ENCODE measurements at places on chromosomes 4 and X.

DNA sequence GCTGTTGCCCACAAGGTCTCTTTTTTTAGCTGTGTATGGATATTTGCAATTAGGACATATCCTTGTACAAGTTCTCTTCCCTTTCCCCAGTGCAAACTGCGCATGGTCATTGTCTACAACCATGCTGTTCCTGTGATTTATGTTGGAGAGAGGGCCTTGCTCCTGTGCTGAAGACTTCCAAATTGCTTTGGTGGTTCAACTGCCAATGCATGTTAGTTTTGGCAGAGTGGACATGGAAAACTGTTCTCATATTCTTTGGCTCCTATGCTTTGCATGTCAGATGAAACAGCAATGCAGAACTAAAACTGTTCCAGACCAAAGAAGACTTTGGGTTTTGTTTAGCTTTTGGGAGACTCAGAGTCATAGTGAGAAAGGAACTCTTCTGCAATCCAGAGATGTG is 148.8 kb upstream of the EDNRA start:
- no peak for DNase-seq

GRCh38 chr4:47031011-47031678 is at the start of gene GABRB1:
TSS of gene GABRB1 (plus strand) at chr4:47031567.
- DNase-seq: no peak

GRCh38 chrX:37677243-37677642 is 8.3 kb upstream of the XK start:
- DNase-seq: no peak

GRCh38 chr4:140316799-140317198 is 56.6 kb upstream of the SCOC start:
- DNase-seq: no peak

GRCh38 chrX:45540181-45540580 is 339.5 kb upstream of the DIPK2B start:
- no peak for DNase-seq

GRCh38 chrX:68807818-68808217 is 21.0 kb upstream of the EFNB1 start:
- DNase-seq: no peak

- no peak for DNase-seq
Measured at GRCh38 chr4:102585329-102585728, 84.2 kb downstream of the NFKB1 start.

- DNase-seq: peak; percentile 1
Measured at GRCh38 chrX:9465380-9466123, 694 bp downstream of the TBL1X start.

DNA sequence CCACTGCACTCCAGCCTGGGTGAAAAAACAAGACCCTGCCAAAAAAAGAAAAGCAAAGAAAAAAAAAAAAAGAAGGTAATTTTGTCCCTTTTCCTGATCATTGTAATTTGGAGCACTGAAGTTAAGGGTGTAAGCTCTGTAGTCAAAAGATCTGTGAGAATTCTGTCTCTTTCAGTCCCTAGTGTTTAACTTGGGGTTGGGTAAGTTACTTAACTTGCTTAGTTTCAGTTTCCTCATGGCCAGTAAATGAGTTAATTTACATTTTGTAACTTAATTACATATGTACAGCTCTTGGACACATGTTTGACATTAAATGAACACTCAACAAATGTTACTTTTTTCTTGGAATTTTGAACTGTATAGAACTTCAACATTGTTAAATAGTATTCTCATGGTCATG is 10.9 kb upstream of the UBE2K start:
- DNase-seq: no peak

DNA sequence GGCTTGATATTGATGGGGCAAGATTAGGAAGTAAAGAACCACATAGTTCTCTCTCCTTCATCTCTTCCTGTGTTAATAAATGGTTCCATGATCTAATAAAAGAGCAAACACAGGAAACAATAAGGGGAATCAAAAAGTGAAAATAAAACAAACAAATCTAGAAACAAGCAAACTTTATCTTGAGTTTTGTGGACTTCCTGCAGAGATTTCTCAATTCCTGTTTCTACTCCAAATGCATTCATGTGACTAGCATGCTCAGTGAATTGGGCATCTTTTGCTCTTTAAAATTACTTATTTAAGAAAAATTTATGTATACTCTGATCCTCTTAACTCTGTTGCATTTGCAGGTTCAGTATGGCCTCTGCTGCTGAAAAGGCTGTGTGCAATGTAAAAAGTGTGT is 682.0 kb downstream of the KCTD8 start:
- no peak for DNase-seq

- DNase-seq: no peak
Measured at GRCh38 chr4:11011249-11011648, 326.7 kb upstream of the CLNK start.

- DNase-seq: no peak
Measured at GRCh38 chrX:136255541-136255940, 4.3 kb upstream of the MAP7D3 start.

- no peak for DNase-seq
Measured at GRCh38 chr4:101989551-101989950, 199.0 kb downstream of the BANK1 start.

DNA sequence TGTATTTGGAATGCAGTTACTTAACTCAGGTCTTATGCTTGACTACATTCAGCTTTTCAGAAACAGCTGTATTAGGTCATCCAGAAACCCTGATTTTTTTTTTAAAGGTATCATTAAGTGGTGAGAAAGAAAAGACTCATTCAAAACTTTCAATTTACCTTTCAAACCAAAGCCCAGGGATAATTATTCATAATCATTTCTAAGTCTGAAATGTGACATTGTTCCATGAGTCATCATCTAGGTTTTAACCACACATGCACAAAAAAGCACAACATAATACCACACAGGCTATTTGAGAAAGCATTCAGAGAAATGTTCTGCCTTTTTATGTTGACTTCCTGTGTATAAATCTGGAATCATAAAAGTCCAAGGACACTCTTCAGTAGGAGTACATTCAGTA is 288.2 kb downstream of the IL1RAPL2 start:
- no peak for DNase-seq

- no peak for DNase-seq
Measured at GRCh38 chrX:126982158-126982557, 162.6 kb downstream of the PRR32 start.

- DNase-seq: no peak
Measured at GRCh38 chrX:132584936-132585335, 96.1 kb upstream of the MBNL3 start.

- DNase-seq: no peak
Measured at GRCh38 chr4:102157984-102158383, 187.3 kb downstream of the SLC39A8 start.

GRCh38 chr4:138961129-138961528 is 54.5 kb upstream of the NOCT start:
- DNase-seq: no peak

DNA sequence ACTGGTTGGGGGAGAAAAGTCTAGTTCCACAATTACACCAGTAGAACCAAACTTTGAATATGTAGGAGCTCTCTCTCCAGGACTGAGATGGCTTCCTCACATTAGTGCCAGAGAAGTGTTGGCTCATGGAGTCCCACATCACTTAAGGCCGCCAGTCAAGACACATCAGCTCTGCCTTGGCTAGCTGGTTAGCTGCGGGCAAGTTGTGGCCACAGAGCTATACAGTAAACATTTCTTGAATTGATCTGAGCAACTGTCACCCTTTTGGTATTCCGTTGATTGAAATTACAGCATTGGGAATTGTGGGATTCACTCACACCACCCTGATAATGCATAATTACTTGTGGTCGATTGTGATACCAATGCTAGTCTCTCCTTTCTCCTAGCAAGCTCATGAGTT is 76.2 kb downstream of the LNX1 start:
- DNase-seq: no peak

GRCh38 chr4:119025420-119025819 is 110.2 kb upstream of the MYOZ2 start:
- DNase-seq: no peak

GRCh38 chr4:124322234-124323065 is 390.1 kb downstream of the ANKRD50 start:
- no peak for DNase-seq

- DNase-seq: no peak
Measured at GRCh38 chrX:11886745-11887144, 128.7 kb downstream of the MSL3 start.

GRCh38 chrX:95754411-95754810 is 930.2 kb upstream of the DIAPH2 start:
- DNase-seq: no peak

DNA sequence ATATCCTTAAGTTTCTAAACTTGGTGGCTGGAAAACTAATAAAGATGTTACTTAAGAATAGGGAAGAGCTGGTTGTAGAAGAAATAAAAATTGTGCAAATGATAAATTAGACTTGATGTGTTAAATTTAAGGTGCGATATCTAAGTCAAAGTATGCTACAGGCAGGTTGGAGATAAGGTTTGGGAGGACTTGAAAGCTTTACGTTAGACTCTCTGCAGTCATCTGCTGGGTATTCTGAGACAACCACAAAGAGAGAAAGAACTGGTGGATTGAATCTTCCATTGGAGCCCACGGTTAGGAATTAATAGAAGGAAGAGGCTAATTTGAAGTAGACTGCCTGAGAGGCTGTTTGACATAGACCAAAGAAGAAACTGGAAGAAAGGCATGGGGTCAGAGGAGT is 7.9 kb downstream of the SMAD1 start:
- DNase-seq: no peak

GRCh38 chrX:51281758-51282318 is 50.8 kb upstream of the NUDT10 start:
- no peak for DNase-seq

DNA sequence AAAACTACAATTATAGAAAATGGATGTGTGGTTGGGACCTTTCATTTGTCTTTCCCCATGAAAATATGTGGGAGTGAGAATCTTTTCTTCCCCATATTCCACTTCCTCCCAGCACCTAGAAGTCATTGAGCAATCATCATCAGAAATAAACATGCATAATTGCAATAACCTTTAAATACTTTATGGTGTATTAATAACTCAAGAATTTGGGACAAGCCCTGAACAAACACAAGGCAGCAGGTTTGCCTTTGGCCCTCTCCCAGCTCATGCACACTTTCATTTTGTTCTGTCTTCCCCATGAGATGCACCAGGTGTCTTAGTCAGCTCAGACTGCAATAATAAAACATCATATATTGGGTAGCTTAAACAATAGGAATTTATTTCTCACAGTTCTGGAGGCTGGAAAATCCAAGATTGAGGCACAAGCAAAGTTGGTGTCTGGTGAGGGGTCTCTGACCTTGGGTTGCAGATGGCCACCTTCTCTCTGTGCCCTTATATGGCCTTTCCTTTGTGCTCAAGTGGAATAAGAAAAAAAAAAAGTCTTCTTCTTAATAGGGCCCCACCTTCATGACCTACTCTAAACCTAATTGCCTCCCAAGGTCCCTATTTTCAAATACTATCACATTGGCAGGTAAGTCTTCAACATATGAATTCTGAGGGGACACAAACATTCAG is 34.7 kb upstream of the TMEM184C start:
- no peak for DNase-seq

DNA sequence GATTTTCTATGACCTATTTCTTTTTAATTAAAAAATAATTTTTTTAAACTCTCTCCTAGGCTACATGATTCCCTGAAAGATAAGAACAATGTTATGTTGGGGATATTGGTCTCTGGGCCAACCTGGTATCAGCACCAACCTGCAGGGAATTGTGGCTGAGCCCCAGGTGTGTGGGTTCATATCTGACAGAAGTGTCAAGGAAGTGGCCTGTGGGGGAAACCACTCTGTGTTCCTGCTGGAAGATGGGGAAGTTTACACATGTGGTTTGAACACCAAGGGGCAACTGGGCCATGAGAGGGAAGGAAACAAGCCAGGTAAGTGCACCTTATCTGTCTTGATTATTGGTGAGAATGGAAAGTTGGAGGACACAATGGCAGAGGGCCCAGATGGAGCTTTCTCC is 13.5 kb downstream of the HERC3 start:
- DNase-seq: no peak

DNA sequence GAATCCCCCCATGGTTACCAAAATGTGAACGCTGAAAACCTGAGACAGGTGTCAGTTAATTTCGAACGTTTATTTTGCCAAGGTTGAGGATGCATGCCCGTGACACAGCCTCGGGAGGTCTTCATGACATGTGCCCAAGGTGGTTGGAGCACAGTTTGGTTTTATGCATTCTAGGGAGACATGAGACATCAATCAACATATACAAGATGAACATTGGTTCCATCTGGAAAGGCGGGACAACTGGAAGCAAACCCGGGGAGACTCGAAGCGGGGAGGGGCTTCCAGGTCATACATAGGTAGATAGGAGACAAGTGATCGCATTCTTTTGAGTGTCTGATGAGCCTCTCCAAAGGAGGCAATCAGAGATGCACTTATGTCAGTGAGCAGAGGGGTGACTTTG is 11.0 kb upstream of the SH3BP2 start:
- DNase-seq: no peak

DNA sequence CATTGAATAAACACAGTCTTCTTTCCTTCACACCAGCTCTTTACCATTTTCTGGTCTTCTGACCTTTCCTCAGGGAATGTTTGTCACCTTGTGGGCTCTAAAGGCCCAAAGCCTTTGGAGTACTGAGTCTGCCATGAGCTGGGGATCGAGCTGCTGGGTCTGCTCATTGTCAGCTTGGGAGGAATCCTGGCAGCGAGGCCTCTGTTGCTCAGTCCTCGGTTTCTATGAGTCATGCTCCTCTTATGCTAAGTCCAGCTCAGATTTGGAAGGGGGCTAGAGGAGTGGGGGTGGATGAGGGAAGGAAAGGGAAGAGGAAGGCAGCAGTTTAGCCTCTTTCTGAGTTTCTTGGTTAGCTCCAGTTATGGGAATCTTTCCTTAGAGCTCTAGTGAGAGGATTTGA is 31.1 kb downstream of the NHSL2 start:
- no peak for DNase-seq

DNA sequence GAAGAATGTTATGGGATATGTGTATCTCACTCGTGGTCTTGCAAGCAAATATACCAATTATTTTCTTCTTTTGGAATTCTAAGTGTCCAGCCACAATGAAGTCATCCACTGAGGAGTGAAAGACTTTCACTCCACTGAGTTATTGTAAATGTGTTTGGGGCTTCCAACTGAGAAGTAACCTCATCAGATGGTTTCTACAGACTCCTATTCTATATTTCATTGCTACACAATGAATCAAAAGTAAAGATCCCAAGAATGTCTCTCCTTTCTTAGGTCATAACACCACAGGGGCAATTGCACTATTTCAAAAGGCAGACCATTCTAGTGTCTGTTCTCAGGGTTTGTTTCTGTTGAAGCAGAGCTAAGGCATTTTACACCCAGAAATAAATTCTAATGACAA is 12.3 kb upstream of the VCX2 start:
- DNase-seq: no peak

DNA sequence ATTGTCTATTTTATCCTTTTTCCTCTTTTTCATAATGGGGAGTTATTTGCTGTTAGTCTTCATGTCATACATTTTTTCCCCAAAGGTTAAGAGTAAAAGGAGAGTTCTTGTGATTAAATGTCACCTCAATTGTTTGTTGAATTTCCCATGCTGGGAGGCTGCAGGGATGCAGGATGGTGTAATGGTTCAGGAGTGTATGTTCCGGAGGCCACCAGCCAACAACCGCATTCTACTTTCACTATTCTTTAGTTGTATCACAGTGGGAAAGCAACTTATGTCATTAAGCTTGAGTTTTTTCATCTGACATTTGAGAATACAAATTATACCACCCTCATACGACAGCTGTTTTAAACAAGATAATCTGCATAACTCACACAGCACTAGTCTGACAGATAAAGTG is 15.4 kb downstream of the AFP start:
- no peak for DNase-seq
